ENCODE measurements at places on chromosomes 3 and 15.

- DNase-seq, result no peak
Observed at GRCh38 chr15:48425051-48425450, 93.8 kb downstream of the DUT start.

GRCh38 chr15:92163641-92164040, 230.0 kb upstream of the ST8SIA2 start:
- DNase-seq, result no peak

DNA sequence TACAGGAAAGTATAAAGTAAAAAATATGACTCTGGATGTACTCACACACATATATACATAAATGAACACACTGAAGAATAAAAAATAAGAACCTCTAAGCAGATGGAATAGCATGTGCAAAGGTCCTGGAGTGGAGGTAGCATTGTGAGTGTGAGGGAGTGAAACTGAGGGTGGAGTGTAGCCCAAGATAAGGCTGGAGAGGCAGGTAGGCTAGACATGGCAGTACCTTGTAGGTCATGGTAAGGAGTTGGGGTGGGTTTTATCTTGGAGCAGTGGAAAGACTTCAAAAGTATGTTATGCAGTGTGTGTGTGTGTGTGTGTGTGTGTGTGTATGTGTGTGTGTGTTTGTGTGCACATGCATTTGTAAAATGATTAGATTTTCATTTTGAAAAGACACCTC, 49.5 kb downstream of the TLNRD1 start:
- no peak for DNase-seq

GRCh38 chr3:111717601-111718000, 122.5 kb upstream of the ZBED2 start:
- DNase-seq, result peak; percentile 49

DNA sequence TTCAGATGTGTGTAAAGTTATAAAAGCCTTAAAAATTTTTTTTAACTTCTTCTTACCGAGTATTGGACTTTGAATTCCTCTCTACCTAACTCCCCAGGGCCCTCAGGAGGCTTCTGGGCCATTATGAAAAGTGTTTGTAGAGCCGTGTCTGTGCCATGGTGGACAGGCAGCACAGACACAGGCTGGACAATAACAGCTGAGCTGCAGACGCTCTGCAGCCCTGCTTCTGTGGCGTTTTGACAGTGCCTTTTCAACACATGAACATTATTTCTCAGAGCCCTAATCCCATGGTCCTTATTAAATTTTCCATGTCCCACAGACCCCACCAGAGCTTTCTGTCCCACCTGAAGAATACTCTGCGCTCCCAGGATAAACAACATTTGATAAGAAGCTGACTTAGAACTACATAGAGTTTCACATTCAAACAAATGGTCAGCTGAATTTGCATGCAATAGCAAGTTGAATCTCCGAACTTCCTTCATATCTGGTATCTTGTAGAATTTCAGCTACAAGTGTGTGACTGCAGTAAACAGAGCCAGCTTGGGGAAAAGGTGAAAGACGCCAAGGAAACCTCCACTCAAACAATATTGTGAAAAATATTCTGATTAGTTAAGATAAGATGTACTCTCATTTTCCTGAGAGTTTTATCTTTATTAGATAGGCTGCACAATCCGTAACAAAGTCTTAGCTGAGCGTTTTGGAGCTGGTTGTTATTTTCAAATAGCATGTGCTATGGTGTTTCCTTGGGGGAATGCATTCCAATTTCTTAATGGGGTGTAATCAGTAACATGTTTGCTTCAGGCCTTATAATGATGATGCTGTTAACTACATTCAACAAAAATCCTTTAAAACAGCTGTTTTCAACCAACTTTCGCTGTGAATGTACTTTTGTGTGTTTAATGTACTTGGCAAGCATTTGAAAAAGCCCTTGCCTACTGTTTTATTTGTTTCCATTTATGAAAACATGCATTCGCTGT, 378.2 kb downstream of the MECOM start:
- DNase-seq, result no peak

Data from activated CD8-positive, alpha-beta memory T cell treated with anti-CD3 and anti-CD28 coated beads for 1 hour (primary cell).